ENCODE measurements at places on chromosomes 2 and 18.

DNA sequence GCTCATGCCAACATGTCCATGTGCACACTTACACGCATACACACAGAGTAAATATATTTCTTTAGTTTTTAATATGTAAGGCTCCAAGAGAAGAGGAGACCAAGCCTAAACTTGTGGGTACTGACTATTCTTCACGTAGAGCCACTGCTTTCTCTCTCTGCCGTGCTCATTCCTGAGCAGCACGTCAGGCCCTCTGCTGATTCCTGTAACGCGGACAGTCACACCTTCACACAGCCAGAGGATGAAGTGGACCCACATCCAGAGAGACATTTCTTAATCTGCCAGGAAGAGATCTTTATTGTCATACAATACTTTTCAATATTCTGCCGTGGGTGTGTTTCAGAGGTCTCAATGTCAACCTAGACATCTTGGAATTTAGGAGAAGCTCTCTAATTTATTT is 560.7 kb downstream of the STK39 start:
- no peaks in the 10 kb centered on the region for H3K36me3 ChIP-seq
- no peak for DNase-seq
- no peak overlapping the region for H3K27ac ChIP-seq
- no peaks in the 10 kb centered on the region for H3K27me3 ChIP-seq
- H3K4me1 ChIP-seq, result peaks cover 1% of the 10 kb centered on the region

- no peaks in the 10 kb centered on the region for H3K36me3 ChIP-seq
- H3K4me1 ChIP-seq, result no peaks in the 10 kb centered on the region
Observed at GRCh38 chr2:238875471-238876231, 27.8 kb downstream of the TWIST2 start.

- DNase-seq, result no peak
- no peaks in the 10 kb centered on the region for H3K36me3 ChIP-seq
- H3K27me3 ChIP-seq, result no peaks in the 10 kb centered on the region
- H3K4me3 ChIP-seq, result no peak overlapping the region
- no peak overlapping the region for H3K27ac ChIP-seq
Observed at GRCh38 chr2:172562298-172562697, 6.4 kb downstream of the PDK1 start.

- no peak overlapping the region for H3K27ac ChIP-seq
- no peaks in the 10 kb centered on the region for H3K4me1 ChIP-seq
- H3K36me3 ChIP-seq, result no peaks in the 10 kb centered on the region
Observed at GRCh38 chr2:109428281-109428680, 185.5 kb downstream of the SEPTIN10 start.

GRCh38 chr2:237431372-237431771 is 17.4 kb upstream of the COL6A3 start:
- H3K36me3 ChIP-seq, result no peaks in the 10 kb centered on the region
- no peak for DNase-seq
- peaks cover 2% of the 10 kb centered on the region for H3K4me1 ChIP-seq
- no peak overlapping the region for H3K4me3 ChIP-seq
- H3K27me3 ChIP-seq, result no peaks in the 10 kb centered on the region

DNA sequence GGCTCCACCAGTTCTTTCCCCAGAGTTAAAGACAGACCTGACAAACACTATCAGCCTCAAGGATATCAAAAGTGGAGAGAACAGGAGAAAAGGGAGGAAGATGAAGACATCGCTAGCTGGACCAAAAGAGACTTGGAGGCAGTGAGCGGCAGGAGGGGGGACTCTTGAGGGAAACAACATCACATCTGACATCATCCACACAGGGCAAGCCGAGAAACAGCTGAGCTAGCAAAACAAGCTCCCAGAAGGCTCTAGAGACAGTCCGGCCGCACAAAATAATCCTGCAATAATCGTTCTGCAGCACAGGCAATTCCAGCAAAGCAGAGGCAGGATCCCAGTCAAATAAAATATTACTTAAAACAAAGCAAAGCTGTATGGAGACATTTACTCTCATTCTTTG is 239.8 kb downstream of the EN1 start:
- H3K27me3 ChIP-seq, result no peaks in the 10 kb centered on the region
- no peaks in the 10 kb centered on the region for H3K4me1 ChIP-seq
- DNase-seq, result no peak
- no peaks in the 10 kb centered on the region for H3K36me3 ChIP-seq
- no peak overlapping the region for H3K27ac ChIP-seq

Measured in iPS DF 6.9 (cell line).